ENCODE measurements at places on chromosomes 11 and 22.

DNA sequence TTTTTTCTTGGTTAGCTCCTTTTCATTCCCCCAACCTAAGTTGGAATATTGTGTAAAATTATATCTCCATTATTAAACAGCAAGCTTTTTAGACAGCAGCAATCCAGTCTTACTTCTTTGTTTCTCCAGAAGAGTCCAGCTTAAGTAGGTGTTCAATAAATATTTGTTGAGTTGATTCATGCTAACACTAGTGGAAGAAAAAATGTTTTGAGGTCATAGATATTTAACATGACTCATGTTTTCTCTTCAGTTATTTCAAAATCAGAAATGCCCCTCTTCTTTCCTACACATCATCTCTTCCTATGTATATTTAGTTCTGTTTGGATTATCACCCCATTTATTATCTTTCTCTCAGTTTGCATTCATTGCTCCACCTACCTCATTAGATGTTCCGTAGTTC is 20.3 kb downstream of the CCDC83 start:
- DNase-seq, result peak; percentile 43

DNA sequence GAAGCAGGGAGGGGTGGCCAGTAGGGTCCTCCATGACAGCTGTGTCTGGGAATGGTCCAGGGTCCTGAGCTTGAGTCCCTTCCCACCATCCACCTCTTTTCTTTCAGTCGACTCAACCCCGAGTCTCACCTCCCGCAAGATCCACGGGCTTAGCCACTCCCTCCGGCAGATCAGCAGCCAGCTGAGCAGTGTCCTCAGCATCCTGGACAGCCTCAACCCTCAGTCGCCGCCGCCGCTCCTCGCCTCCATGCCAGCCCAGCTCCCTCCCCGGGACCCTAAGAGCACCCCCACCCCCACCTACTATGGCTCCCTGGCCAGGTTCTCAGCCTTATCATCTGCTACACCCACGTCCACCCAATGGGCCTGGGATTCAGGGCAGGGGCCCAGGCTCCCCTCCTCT is 81.9 kb downstream of the CEP164 start:
- DNase-seq, result no peak

GRCh38 chr22:45476814-45477213 is 25.9 kb upstream of the FBLN1 start:
- DNase-seq, result no peak

DNA sequence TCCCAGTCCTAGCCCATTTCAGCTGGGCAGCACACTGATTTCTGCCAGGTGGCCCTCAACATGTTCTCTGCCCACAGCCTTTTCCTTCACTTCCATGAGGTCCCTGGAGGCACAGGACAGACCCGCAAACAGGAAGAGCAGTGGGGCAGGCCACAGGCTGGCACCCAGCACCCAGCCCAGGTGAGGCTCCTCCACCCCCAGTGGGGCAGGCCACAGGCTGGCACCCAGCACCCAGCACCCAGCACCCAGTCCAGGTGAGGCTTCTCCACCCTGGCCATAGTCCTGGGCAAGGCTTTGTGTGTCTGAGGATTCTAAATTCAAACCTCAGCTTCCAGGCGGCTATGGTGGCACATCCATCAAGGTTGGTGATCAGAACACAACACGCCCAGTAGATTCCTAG is 1413.0 kb downstream of the BRD1 start:
- no peak for DNase-seq

DNA sequence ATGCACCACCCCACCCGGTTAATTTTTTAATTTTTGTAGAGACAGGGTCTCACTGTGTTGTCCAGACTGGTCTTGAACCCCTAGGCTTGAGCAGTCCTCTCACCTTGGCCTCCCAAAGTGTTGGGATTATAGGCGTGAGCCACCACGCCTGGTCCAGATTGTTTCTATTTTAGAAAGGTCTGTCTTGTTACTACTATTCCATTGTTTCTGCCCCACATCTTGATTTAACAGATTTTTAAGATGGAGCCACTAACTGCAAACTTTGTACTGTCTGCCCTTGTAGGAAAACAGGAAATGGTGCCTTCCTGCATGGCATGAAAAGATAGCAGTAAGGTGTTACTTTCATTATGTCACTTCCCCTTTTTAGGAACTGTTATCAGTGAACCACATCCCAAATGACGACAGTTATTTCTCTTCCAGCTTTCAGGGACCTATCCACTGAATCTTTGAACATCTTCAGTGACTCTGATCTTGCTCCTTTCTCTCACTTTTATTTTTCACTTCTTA is 23.2 kb downstream of the TAF1D start:
- DNase-seq, result no peak

GRCh38 chr22:30600921-30601320 is 6.1 kb upstream of the TCN2 start:
- no peak for DNase-seq

DNA sequence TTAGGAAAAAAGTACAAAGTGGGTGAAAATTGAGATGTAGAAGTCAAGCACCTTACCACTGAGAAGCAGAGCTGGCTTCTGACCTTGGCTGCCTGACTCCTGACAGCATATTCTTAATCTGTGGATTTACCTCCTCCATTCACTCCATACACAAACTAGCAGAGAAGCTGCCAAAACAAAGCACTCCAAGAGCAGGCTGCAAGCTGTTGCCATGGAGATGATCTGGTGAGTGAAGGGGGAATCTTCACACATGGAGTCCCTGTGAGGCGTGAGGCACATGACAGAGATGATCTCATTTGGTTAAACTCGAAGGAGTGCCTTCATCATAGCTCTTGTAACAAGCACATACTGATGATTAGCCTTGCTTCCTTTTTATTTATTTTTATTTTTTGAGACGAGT is 16.1 kb downstream of the COMMD9 start:
- DNase-seq, result no peak

GRCh38 chr22:46547883-46548244 is 10.4 kb upstream of the CELSR1 start:
- DNase-seq, result peak; percentile 94

- no peak for DNase-seq
Observed at GRCh38 chr11:6251990-6252473, 7.6 kb upstream of the CCKBR start.

GRCh38 chr11:134640971-134641968 is 229.2 kb upstream of the B3GAT1 start:
- no peak for DNase-seq

DNA sequence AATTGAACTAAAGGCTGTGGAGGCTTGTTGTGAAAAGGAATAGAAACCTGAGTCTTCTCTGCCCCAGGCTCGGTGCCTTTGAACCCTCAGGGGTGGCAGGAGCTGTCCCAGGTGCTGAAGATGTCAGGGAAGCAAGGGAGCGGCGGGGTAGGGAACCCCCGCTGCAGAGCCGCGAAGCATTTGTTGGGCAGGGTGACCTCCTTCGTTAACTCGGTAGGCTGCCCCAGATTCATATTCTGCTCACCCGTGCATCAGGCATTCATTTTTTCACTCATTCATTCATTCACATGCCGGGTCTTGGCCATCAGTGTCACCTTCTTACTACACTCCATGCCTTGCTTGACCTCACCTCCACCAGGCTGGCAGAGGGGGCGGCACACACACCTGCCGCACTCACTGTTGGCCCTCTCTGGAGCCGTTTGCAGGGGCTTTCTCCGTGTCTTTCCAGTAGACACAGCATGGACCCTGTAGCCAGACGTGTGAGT is 618.9 kb downstream of the BRD1 start:
- DNase-seq, result no peak

- no peak for DNase-seq
Observed at GRCh38 chr11:33861386-33861785, 30.5 kb downstream of the LMO2 start.

- DNase-seq, result no peak
Observed at GRCh38 chr11:15649371-15650104, 534.8 kb downstream of the INSC start.

DNA sequence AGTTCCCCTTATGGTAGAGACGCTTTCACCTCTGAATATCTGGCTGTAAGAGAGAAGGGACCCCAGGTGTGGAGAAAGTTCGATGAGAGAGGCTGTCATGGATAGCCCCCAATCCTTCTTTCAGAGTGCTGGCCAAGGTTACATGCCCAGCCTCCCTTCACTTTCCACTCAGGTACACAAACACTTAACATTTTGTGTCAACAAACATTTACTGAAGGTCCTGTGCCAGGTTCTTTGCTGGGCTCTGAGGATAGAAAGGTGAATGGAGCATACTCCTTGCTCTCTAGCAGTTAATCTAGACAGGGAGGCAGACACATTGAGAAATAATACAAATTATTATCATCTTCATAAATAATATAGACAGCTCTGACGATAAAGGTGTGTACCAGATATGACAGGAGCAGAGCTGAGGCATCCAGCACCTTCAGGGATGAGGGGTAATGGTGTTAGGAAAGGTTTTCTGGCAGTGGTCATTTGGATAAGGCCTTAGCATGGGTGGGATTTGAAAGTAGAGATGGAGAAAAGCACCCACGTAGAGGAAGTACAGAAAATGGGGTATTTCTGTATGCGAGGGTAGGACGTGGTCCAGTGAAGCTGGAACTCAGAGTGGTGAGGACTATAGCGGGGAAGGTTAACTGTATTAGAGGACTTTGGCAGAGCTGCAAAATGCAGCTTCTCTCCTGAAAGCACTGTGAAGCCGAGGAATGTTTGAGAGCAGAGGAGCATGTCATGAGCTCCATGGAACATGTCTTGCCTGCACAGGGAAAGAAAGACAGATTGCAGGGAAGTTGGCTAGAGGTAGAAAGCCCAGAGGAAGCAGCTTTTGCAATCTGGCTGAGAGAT is 19.6 kb downstream of the PPFIBP2 start:
- DNase-seq, result no peak

GRCh38 chr11:122804161-122804560 is 34.1 kb upstream of the CRTAM start:
- DNase-seq, result peak; percentile 47

GRCh38 chr11:1202776-1203504 is 19.9 kb upstream of the MUC5B start:
- peak; percentile 94 for DNase-seq

GRCh38 chr22:35580351-35581022 is 36.6 kb downstream of the MB start:
- no peak for DNase-seq

DNA sequence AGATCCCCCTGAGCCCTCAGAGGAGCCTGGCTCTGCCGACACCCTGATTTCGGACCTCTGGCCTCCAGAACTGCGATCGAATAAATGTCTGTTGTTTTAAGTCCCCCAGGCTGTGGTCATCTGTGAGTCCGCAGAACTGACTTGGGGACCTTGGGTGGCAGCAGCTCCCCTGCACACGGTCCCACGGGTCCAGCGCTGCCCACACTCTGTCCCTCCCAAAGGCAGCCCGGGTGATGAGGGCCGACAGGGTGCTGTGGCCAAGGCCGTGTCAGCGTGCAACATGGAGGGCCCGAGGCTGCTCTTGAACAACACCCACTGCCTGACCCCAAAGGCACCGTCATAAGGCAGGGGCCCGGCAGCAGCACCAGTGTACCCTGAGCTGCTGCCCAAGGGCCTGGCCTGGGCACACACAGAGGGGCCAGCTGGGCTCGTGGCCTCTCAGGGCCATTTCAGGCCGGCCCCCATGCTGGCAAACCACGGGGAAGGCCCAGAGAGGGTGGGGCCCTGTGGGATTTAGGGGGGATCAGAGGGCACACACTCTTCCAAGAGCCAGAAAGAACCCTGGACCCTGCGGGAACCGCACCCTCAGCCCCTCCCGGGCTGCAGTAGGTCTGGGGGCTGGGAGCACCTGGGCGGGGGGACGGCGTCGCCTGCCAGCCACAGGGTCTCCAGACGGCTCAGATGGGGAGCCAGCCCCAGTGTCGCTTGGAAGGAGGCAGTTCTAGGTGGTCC is 77.1 kb upstream of the PRR5 start:
- DNase-seq, result no peak

GRCh38 chr11:58923300-58923788 is 15.9 kb upstream of the GLYATL1 start:
- DNase-seq, result peak; percentile 31

DNA sequence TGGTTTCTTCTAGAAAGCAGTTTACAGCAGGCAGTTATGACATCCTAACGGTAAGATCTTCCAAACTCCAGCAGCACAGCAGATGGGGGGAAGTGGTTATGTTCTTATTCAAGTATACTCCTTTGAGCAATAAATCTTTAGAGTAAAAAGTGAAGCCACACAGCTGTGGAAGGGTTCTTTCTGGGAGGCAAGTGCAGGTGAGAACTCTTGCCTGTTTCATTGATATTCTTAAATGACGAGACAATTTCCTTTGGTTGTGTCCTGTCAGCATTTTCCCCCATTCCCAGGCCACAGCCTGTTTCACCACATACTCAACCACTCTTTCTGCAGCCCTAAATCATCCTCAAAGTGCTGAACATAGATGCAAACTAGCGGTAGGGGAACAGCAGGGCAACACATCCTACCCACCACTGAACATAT is 207.3 kb upstream of the MTNR1B start:
- DNase-seq, result no peak

GRCh38 chr11:115083144-115083806 is 404.9 kb downstream of the NXPE2 start:
- DNase-seq, result no peak

DNA sequence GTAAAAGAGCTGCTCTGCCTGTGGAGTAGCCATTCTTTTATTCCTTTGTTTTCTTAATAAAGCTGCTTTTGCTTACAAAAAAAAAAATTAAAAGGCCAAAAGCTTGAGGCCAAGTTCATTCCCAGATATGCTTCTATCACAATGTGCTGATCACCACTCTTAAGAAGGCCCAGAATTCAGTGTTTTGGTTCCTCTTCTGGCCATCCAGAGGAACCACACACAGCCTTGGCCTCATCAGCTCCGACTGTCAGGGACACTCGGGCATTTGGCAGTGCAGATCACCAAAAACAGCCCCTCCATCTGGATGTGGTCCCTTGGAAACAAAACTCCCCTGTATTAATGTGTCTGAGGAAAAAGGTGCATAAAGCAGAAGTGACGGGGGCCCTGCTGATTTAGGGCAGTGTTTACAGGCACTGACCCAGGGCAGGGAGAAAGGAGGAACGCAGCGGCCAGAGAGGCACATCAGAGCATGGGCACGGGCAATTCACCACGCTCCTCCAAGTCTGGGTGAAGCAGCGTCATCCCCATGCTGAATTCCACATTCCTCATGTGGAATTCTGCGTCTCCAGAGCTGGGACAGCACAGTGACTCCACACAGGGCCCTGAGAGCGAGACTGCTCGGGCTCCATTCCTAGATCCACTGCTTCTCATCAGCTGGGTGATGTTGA is 17.7 kb downstream of the POLDIP3 start:
- no peak for DNase-seq

GRCh38 chr11:92601048-92601447 is 368.4 kb upstream of the MTNR1B start:
- no peak for DNase-seq

- no peak for DNase-seq
Observed at GRCh38 chr22:34688825-34689224, 377.1 kb upstream of the ISX start.

Measured in AG20443 (cell line).